ENCODE measurements at places on chromosomes 3 and 15. TPM values are rescaled to one million over a fixed set of nuclear protein-coding genes. Genes with fewer than 3 reads are reported as not detected.
A peak's percentile ranks its signal among the peaks of the same experiment; 100 is the strongest.

GRCh38 chr3:189849262-189849661, 218.1 kb downstream of the TP63 start:
- DNase-seq: no peak

DNA sequence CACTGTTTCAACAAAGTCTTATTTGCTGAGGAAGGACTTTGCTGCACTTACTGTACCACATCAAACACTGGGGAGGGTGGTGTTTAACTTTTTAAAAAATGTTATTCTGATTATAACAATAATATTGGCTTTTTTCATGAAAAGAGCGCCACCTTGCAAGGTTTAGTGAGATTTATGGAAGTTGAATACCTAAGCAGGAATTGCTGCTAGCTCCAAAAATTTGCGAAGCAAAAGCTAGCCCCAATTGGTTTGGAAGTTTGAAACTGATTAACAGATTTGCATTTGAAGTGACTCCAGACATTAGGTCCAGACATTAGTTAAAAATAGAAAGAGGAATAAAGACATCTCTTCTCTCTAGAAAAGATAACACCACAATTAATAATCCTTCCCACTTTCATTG, 6.7 kb downstream of the ZIC1 start:
- no peak for DNase-seq

GRCh38 chr3:182389071-182389815, 404.1 kb upstream of the ATP11B start:
- DNase-seq: no peak

DNA sequence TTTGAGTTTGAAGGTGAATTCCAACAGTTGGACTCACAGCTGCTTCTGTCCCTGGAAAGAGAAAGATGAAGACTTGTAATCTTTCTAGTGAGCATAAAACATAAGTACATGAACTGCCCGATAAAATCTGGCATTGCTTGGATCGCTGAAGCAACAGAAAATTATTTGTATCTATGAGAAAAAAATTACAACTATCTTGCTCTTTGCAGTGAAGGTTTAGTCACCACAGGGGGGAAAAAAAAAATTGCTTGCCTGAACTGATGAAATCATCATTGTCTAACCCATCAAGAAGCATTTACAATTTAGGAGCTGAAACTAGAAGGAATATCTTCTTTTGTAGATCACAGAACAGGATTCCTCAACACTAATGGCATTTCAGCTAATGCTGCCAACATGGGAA, 20.0 kb downstream of the TMEM207 start:
- DNase-seq: no peak

DNA sequence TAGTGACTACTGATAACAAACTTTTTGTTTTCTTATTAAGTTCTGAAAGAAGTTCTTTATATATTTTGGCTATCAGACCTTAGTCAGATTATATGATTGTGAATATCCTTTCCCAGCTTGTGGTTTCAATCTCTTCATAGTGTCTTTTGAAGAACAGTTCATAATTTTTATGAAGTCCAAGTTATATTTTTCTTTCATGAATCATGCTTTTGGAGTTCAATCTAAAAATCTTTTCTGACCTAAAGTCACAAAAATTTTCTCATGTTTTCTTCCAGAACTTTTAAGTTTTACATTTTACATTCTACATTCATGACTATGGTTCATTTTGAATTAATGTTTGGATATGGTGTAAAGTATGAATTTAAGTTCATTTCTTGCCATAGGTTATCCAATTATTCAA, 34.2 kb upstream of the OCA2 start:
- peak; percentile 41 for DNase-seq

DNA sequence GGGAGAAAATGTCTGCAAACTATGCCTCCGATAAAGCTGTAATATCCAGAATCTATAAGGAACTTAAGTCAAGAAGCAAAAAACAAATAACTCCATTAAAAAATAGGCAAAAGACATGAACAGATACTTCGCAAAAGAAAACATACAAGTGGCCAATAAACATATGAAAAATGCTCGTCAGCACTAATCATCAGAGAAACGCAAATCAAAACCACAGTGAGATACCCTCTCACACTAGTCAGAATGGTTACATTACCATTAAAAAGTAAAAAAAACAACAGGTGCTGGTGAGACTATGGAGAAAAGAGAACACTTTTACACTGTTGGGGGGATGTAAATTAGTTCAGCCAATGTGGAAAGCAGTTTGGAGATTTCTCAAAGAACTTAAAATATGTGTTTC, 498.5 kb upstream of the GRM7 start:
- DNase-seq: no peak

GRCh38 chr3:106299300-106300098, 430.7 kb upstream of the CBLB start:
- peak; percentile 80 for DNase-seq

DNA sequence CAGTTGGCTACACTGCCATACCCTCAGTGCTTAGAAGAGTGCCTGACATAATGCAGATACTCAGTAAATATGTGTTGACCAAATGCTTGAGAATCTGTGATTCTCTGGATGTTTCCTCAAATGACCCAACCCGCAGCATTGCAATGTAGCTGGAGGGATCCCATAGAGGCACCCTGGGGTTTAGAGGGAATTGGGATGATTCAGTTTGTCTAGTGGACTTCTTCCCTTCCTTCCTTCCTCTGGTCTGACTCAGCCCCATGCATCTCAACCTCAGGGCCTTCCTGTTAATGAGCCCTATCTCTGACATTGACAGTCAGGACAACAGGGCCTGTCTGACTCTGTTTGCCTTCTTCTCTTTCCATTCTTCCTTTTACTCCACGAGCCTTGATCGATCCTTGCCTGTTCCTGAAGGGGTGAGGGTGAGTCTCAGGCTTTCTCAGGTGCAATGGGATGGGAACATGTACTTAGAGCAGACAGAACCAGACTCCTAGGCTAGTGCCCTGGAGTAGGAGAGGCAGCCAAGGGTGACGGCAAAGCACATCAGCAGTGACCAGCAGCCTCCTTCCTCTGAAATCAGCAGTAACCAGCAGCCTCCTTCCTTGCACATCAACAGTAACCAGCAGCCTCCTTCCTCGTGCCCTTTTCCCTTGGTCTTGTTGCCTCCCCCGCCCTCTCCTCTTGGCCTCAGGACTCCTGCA, 78.2 kb downstream of the DGKG start:
- DNase-seq: no peak

Gene ATP2B2
- not detected for total RNA-seq

DNA sequence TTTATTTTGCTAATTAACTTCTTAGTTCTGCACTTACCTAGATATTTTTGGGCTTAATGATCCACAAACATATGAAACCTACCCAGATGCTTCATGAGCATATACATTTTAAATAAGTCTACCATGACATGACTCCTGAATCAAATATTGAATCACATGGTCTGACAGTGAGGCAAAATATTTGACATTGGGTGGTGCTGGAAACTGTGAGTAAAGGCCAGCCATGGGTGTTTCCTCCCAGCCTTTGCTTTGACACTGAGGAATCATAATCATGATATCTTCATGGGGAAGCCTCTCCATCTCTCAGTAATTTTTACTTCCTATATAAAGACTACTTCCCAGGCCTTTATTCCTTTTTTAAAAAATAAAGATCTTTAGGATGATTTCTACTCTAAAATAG, 22.8 kb upstream of the SSR3 start:
- peak; percentile 43 for DNase-seq

DNA sequence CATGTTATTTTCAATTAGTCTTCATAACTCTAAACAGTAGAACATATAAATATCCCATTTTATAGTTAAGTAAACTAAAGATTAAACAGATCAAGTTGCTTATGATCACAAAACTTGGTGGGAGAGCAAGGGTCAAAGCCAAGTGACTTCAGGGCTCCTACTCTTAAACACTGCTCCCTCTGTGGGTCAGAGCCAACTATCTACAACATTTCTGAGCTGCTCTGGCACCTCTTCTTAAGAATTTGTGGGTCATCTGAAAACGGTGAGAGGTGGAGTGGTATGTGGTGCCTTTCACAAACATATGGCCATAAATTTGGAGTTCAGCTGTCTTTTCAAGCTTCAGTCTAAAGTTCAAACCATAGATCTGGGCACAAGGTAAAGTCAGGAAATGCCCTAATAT, 10.9 kb downstream of the ATG3 start:
- no peak for DNase-seq

DNA sequence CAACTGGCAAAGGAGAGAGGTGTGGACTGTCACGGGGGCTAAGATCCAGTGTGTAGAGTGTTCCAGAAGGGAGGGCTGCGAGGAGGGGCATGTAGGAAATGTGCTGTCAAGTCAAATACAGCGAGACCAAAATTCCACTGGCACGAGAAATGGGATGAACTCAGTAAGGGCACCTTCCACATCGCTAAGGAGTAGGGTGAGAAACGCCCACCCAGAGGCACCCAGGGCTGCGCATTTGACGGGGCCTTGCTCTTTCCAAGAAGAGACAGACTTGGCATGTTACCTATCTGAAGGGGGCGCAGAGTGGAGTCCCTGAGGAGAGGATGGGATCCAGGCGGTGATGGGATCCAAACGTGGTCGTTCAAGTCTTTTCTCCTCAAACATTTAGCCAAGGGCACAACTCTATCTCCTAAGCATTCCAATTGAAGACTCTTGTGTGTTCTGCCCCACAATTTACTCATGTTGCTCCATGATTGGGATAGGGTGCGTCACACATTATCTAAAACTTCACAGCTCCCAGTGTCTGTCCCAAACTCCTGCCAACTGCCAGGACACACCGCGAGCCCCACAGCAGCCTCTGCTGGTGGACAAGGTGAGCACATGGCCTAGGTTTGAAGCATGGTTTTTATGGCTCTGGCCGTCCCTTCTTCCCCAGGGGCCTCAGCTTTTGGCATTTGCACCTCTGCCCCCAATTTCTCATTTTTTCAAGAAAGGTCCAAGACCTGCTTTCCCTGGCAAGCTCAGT, 7.6 kb downstream of the SELENOS start:
- no peak for DNase-seq

DNA sequence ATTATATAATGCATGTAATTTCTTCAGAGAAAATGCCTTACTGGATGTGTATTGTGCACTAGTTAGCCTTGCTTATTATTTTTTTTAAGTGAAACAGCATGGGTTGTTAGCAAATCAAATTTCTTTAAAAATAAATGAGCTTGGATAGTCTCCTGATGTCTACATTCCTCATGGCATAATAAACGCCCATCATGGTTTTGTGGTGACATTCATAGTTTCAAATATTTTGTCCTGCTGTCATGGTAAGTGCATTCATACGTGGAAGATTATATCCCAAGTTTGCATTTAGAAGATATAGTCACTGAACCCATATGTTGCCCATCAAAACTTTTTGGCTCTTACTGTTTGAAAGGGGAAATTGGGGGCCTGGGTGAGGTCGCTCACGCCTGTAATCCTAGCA, 130.7 kb downstream of the ALCAM start:
- DNase-seq: no peak

DNA sequence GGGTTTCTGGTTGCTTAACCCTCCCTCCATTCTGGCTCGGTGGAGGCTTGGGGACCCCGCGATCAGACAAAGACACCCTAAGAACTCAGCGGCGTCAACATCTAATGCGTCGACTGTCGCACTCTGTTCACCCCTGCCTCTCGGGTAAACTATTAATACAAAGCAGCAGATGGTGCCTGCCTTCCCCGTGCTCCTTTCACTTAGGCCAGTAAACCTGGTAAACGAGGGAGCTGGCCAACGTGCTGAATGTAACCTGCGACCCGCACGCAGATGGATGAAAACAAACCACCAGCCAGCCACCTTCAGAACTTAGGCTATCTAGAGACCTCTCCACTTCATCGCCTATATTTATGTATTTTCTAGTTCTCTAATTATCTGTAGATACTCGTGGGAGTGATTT, 848 bp upstream of the CADPS start:
- peak; percentile 22 for DNase-seq

Gene OR5H15
- not detected for total RNA-seq

DNA sequence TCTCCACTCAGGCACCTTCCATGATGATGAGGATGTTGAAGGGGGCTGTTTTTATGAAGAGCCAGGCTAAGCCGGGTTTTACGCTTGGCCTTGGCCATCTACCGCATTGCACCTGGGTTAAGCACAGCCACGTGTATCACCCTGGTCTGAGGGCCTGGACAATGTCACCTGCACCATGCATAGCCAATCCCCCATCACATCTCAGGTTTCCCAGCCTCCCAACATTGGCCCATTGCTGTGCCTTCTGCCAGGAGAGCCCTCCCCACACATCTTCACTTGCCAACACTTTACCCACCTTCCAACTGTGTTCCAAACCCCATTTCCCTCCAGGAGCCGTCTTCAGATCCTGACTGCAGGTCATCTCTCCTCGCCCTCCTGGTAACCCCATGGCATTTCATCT, 135.3 kb upstream of the ABHD17C start:
- DNase-seq: no peak

Gene UPK1B
- not detected for total RNA-seq

DNA sequence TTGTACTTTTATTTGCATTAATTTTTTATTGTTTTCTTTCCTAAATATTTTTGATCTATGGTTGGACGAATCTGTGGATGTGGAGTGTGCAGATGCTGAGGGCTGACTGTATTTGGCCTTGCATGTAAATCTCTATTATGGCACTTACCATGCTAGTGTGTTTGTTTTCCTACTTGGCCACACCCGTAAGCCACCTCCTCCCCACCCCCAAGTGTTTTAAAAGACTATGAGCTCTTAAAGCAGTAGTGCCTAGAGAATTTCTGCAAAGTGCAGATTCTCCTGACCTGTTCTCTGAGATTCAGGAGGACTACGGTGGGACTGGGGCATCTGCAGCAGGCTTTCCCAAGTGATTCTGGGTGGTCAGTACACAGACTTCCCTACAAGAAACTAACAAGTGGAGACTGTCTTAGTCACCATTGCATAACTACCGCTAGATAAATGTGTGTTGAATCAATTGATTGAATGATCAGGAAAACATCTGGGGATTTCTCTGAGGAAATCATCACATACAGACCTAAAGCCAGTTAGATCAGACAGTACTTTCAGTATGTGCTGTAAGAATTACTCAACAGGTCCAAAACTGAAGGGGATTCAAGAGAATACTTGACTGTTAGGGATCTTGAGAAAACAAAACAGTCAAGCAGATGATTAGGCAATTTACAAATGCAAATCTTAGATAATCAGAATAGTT, 6.2 kb upstream of the TIPARP start:
- peak; percentile 56 for DNase-seq

DNA sequence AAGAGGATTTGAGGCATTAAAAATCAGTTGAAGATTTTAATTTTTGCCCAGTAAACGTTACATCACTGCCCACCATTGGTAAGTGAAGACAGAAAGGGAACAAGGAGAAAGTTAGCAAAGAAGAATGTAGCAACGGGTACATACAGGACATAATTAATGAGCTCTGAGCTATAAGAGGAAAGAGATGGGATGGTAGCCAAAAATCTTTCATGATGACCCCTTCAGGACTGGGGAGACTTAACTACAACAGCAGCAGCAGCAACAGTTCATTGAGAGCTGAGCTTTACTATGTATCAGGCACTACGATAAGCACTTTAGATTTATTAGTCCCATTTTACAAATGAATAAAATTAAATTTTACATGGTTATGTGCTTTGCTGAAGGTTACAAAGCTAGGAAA, 18.4 kb downstream of the EMC4 start:
- no peak for DNase-seq

DNA sequence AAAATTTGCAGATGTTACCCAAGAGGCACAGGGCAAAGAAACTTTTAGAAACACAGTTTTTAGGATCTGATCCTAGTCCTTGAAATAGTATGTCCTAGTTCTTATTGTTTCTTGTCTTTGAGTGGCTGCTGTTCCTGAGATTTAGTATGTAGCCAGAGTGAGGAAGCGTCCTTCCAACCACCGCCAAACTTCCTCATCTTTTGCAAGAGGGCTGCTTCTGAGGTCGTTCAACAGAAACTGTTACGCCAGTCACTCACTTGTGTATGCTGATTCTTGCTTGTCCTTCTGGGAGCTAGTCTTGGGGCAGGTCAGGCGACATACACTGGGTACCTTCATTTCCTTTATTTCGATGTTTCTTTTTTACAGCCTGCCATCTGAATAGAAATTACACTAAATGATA, 577.3 kb upstream of the ZNF717 start:
- DNase-seq: no peak

Gene STXBP5L
- 0.16 TPM for total RNA-seq

Gene RYK
- 36.5 TPM for total RNA-seq
